ENCODE measurements at places on chromosomes 7 and 10.
A peak's percentile ranks its signal among the peaks of the same experiment; 100 is the strongest.

GRCh38 chr10:105070952-105071351 is 429.9 kb downstream of the SORCS3 start:
- no peak for DNase-seq

GRCh38 chr10:1210667-1211066 is 154.5 kb downstream of the WDR37 start:
- no peak for DNase-seq

GRCh38 chr7:24401628-24402593 is 117.9 kb downstream of the NPY start:
- DNase-seq: peak; percentile 78

DNA sequence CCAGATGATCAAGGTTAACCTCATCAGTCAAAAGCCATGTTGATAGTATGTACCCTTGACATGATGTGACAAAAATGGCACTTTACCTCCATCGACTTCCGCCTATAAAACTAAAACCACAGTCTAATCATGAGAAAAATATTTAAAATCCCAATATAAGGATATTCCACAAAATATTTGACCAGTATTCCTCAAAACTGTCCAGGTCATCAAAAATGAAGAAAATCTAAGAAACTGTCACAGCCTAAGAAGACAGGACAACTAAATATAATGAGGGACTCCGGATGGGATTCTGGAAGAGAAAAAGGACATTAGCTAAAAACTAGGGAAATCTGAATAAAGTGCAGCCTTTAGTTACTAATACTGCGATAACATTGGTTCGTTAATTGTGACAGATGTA is 67.6 kb downstream of the XPNPEP1 start:
- no peak for DNase-seq

DNA sequence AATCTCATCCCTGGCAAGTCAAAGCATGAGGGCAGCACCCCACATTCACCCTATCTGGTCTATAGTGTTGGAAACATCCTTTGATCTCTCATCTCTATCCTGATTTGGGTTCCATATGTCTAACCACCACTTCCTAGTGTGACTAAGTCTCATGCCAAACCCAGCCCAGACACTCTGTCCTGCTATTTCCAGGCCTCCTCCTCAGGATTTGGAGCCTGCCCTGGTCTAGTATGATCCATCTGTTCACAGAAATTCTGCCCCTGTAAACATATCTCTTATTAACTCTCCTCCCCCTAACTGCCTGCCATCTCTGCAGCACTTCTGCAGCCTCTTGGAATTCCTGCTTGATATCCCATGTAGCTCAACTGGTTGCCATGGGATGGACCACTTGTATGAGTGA is 320.9 kb upstream of the IMMP2L start:
- no peak for DNase-seq

- no peak for DNase-seq
These were observed 70.6 kb upstream of the ARID5B start for GRCh38 chr10:61830846-61831273.

- no peak for DNase-seq
These were observed 1095.2 kb downstream of the KCNMA1 start for GRCh38 chr10:76542307-76542930.
